Inflammatory macrophage treated with lipopolysaccharide for 4 hours (primary cell): ENCODE measurements at places on chromosomes 1 and 21.

DNA sequence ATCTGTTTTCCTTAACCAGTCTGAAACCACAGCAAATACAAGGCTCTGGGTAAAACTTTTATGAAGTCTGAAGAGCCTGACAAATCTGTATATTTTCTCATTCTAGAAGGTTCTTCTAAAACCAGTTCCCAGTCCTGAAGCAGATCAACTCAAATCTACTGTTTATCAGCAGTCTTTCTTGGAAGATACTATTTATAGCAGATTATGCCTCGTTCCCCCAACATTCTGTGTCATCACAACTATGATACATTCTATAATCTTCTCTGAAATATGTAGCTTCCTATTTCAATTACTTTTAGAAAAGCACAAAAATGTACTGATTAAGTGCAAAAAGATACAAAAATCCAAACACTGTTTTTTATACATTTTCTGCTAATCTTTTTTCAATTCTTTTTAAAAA is 67.5 kb downstream of the NIBAN1 start:
- DNase-seq: peak; percentile 14

- DNase-seq: peak; percentile 2
Observed at GRCh38 chr1:152926091-152926490, 17.7 kb downstream of the IVL start.

- DNase-seq: no peak
Observed at GRCh38 chr1:58157256-58157655, 389.3 kb downstream of the OMA1 start.

DNA sequence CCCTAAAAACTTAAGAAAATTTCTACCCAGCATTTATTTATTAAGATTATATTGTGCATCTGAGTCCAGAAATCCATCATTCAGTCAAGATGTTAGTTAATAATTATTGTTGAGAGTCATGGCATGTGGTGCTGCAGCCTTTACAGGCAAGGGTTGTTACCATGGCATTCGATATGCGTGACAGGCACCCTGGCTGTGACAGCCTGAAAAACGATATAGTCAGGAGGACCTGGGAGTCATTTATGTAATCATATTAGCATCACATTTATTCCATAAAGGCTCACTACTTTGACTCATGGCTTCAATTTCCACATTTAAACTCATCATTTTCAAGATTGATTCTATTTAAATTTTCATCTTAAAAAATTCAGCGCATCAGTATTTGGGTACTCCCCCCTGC is 68.0 kb downstream of the CACHD1 start:
- no peak for DNase-seq

- peak; percentile 4 for DNase-seq
Observed at GRCh38 chr1:112507921-112508277, 866 bp upstream of the WNT2B start.

DNA sequence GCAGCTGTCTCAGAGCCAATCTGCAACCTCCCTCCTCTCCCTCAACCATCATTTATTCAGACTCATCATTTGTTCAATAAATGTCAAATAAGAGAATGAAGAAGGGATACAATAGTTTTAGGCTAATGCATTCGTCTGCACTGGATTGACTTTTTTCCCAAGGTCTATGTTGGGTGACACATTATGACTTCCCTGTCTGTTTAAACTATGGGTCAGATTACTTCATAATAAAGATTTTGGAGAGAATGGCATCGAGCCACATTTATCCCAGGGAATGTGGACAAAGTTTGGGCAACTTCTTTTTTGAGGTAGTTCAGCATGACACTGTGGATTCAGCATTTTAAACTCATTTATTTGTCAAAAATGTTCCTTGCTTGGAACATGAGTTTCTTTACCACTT is 107.4 kb upstream of the ADGRL2 start:
- DNase-seq: no peak

GRCh38 chr1:204094856-204095634 is 22.1 kb downstream of the SOX13 start:
- DNase-seq: peak; percentile 20

GRCh38 chr1:59194621-59195020 is 102.3 kb upstream of the FGGY start:
- DNase-seq: no peak

GRCh38 chr1:241846862-241847539 is 1.0 kb upstream of the EXO1 start:
- no peak for DNase-seq

GRCh38 chr1:226425431-226426031 is 17.6 kb upstream of the PARP1 start:
- no peak for DNase-seq

GRCh38 chr1:41450747-41451285 is 33.7 kb downstream of the EDN2 start:
- DNase-seq: no peak

GRCh38 chr1:156547982-156548381 is 24.4 kb downstream of the IQGAP3 start:
- DNase-seq: no peak

DNA sequence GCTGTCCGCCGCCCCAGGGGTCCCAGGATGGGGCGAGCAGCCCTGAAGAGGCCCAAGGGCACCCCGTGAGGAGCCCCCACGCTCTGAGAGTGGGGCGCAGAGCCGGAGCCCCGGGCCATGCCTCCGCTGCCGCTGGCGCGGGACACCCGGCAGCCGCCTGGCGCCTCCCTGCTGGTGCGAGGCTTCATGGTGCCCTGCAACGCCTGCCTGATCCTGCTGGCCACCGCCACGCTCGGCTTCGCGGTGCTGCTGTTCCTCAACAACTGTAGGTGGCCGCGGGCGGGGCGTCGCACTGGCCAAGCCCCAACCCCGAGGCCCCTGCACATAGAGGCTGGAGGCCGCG is 14.5 kb downstream of the AGRN start:
- no peak for DNase-seq

DNA sequence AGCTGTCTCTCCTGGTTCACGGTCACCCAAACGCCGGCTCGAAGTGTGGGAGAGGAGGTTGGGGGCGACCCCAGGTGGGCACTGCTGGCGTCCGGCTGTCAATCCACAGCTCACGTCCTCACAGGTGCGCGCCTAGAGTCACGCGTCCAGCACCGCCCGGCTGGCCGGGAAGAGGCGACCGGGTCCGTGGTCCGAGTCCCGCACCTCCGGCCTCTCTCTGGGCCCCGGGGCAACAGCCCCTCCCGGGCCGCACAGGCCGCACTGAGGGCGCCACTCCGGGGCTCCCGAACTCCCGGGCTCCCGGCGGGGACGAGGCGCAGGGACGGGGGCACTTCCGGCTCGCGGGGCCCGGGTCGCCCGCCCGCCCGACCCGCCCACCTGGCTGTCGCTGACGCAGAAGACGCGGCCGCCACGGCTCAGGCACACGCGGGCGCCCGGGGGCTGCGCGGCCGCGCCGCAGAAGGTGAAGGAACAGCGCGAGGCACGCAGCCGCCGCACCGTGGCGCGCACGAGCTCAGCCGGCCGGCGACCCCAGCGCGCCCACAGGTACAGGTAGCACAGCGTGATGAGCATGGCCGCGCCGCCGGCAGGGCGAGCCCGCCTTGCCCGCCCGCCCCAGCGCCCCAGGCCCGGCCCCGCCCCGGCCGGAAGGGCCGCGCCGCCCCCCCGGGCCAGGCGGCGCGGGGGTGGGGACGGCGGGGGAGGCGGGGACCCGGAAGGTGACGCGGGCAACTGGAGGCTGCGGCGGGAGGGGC is at the start of gene HLCS:
TSS of gene HLCS (minus strand) at position 604 of the 755 bp plus-strand sequence. CDS start at position 573, 31 bp downstream.
- peak; percentile 62 for DNase-seq

GRCh38 chr1:119978018-119978505 is 81.7 kb upstream of the ADAM30 start:
- DNase-seq: peak; percentile 29

DNA sequence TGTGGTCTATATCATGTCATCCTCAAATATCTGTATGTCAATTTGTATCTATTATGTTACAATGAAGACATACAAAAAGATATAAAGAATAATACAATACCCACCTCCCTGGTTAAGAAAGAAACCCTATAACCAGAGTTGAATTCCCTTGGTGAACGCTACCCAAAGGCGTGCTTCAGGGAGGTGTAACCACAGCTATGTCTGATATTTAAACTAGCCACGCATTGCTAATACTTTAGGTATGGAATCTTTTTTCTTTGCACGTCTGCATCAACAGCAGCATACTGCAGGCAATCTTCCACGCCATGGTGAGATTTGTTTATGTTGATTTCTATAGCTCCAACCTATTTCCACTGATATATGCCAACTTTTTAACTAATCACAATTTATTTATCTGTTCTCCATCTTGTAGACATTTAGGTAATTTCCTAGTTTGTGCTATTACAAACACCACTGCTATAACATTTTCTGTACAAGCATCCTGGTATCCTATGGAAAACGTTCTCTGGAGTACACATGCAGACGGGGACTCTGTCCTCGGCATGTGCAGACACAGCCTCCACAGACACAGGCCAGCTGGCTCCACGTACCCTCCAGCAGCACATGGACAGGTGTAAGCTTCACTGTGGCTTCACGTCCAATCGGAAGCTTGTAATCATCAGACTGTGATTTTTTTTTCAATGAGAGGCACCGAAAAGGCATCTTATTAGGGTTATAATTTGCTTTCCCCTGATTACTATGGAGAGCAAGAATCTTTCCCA is 58.5 kb downstream of the HSF2BP start:
- no peak for DNase-seq

GRCh38 chr1:157154291-157154690 is 16.1 kb upstream of the ETV3 start:
- no peak for DNase-seq

- no peak for DNase-seq
Observed at GRCh38 chr1:177033628-177034027, 130.9 kb downstream of the ASTN1 start.

- DNase-seq: no peak
Observed at GRCh38 chr1:22489823-22490222, 38.2 kb downstream of the ZBTB40 start.

DNA sequence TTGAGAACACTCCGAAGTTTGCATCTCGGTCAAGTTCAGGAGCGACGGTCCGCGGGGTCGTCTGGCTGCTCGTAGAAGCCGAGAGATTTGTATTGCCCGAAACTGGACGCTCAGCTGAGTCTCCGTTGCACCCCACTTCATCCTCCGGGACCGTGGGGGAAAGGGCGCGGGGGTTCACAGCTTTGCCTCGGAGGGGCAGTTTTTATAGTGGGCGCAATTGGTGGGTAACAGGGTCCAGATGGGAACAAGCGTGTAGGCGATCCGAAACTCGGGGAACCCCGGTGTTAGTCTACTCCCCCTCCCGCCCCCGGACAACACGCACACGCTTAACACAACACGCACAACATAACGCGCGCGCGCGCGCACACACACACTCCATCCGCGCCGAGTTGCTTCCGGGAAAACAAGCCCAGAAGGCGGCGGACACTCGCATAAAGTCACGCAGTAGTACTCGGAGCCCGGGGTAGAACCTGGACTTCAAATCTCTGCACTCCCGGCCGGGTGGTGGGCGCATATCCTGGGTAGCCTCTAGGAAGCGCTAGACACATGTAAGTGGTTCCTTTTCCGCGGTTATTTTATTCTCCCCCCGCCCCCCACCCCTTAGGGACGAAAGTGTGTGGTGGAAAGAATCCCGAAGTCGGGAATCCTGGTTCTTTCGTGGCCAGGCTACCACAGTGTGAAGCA is 1.1 kb upstream of the JUN start:
- DNase-seq: peak; percentile 83

GRCh38 chr1:230301322-230301721 is 124.8 kb downstream of the PGBD5 start:
- no peak for DNase-seq

DNA sequence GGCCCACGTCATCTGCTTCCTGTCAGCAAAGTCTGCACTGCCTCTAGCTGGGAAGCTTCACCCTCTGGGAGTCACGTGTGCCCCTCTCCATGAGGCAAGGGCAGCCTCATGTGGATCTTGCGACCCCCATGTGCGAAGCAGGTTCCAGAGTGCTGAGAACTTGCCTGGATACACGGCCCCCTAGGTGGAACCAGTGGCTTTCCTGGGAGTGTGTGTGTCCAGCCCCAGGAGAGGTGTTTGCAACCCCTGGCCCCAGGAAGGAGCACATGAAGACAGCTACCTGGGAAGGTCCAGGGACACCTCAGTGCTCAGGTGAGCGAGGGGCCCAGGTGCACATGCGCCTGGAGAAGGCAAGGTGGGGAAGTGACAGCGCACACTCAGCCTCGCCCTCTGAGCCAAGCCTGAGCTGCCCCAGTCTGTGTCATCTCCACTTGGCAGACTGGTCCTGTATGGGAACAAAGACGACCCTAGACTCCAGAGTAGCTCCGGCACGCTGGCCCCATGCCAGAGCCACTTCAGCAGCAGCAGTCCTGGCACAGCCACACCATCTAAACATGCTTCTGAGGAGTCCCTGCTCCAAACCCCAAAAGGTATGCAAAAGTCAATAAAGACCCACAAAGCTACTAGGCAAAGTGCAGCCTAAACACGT is 8.9 kb downstream of the LSS start:
- no peak for DNase-seq

DNA sequence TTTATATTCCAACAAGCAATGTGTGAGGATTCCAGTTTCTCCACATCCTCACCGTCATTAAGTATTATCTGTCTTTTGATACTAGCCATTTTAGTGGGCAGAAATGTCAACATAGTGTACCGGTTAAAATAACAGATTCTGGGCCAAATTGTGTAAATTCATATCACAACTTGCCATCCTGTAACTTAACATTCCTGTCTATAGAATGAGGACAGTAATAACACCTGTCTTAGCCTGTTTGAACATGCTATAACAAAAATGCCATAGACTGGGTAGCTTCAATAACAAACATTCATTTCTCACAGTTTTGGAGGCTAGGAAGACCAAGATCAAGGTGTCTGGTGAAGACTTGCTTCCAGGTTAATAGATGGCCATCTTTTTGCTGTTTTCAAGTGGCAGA is 491.1 kb downstream of the PTBP2 start:
- no peak for DNase-seq

GRCh38 chr1:41493626-41494350 is 9.3 kb upstream of the EDN2 start:
- DNase-seq: no peak

- no peak for DNase-seq
Observed at GRCh38 chr21:45353200-45353599, 51.8 kb upstream of the COL18A1 start.

GRCh38 chr1:202909494-202909893 is 17.5 kb downstream of the KLHL12 start:
- DNase-seq: no peak

- peak; percentile 55 for DNase-seq
Observed at GRCh38 chr1:64515427-64515826, 45.5 kb downstream of the CACHD1 start.

DNA sequence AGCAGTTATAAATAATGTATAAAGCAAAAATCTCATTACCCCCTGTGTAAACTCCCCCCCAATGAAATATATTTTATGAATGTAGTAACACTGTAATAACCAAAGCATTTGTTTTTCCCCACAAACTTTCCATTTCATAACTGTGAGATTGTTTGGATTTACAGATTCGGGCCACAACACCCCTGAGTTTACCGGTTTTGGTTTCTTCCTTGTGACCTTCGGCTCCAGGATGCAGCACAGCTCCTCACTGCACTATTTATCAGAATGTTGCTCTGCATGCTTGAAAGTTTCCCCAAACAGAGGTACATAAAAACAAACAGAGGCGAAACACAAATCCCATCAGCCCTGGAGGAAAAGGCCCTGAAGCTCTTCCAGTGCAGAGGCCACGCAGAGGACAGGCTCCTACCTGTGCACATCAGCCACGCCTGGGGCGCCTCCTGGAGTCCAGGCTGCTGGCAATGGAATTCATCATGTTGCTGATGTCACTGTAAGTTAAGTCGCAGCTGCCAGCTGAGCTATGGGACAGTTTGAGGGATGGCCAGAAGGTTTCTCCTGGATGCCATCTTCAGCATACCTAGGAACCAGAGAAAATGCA is 122.0 kb downstream of the LMO4 start:
- DNase-seq: no peak
